ENCODE measurements at places on chromosomes 12 and 14.

- no peak for DNase-seq
These were observed 6.1 kb upstream of the TSPAN9 start for GRCh38 chr12:3071107-3071506.

DNA sequence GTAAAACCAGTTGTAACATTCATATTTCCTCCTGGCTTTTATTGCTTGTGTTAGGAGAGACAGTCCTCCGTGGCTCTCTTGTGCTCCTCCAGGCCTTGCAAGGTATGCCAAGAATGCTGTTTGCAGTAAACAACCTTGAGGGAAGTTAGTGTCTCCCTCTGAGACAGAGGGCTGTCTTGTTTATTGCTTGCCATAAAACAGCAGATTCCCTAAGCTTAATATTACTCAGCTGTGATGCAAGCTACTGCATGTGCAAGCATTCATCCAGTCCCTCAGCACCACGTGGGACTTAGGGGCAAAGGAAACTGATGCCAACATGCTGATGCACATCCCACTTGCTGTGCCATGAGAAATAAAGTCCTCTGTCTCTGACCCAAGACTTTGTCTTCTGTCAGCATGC is 6.6 kb downstream of the POMT2 start:
- DNase-seq = no peak

DNA sequence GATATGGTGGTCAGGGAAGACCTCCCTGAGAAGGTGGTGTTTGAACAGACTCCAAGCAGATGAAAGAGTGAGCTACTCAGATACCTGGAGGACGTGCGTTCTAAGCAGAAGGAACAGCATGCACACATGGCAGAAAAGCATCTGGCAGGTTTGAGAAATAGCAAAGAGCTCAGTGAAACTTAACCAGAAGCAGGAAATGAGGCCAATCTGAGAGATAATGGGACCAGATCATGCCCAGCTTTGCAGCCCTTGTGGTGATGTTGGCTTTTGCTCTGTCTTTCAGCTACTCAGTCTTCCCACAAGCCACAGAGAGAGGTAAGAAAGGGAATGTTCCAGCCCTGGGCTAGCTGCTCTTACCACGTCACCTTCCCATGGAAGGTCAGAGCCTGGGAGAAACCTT is 176.3 kb upstream of the GSC start:
- DNase-seq = peak; percentile 69

- no peak for DNase-seq
These were observed at the start of gene TMTC1 for GRCh38 chr12:29783773-29784666. TMTC1 (minus strand) TSS chr12:29783942; CDS start chr12:29783751, 191 bp downstream.

DNA sequence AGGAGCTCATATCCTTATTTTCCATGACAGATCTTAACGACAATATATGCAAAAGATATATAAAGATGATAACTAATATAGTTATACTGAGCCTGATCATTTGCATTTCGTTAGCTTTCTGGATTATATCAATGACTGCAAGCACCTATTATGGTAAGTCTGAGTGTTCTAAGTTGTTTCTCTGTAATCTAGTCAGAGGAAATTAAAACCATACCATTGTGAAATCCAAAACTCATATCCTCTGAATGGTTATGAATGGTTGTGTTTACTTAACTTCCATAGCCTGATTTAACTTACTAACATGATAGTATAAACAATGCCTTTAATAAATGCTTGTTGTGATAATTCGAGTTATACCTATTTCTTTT is 760 bp downstream of the TMEM19 start:
- no peak for DNase-seq

GRCh38 chr12:6230321-6231110 is 30.3 kb downstream of the CD9 start:
- DNase-seq = peak; percentile 85

- DNase-seq = no peak
These were observed 32.2 kb upstream of the DICER1 start for GRCh38 chr14:95189367-95190132.

DNA sequence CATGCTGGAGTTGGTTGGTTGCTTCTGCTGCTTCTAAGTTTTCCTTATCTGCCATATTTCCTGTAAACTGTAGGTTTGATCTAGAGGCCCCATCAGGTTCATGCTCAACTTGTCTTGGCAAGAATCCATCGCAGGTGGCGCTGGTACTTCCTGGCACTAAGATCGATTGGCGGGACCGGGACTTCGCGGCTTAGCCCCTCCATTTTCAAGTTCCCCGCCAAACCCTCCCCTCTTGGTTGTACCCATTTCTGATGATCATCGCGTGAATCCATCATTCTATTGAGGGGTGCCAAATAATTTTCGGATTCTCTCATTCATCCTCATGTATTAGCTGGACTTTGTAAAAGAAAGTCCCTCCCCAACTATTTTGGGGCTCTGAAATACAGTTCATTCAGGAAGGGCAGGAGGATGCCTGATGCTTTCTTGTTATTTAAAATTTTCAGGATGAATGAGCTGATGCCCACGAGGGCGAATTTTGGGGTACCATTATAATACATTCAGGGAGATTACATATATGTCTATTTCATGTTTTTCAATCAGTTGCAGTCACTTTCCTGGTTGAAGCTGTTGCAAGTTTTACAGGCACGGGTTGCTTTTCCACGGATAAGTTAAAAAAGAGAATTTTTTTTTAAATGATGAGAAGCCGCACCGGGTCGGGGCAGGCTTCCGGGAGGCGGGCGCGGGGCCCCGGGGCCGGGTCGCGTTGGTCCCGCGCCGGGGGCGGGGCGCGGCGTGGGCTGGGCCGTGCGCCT is 395 bp upstream of the BRI3BP start:
- peak; percentile 72 for DNase-seq

DNA sequence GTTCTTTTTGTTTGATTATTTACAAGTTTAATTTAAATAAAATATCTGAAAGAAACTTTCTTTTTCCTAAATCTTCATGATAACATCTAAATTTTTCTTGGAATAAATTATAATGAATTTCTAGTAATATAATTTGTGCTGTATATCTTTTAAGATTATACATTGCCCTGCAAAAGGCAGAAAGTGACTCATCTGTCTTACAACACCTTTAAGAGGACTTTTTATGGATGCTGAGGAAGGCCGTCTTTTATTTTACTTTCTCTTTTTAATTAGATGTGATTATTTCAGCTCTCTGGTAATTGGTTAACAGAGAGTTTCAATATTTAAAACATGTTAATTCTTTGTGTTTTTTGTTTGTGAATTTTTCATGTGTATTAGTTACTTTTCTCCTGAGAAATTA is 598.4 kb downstream of the RPL10L start:
- DNase-seq = no peak

DNA sequence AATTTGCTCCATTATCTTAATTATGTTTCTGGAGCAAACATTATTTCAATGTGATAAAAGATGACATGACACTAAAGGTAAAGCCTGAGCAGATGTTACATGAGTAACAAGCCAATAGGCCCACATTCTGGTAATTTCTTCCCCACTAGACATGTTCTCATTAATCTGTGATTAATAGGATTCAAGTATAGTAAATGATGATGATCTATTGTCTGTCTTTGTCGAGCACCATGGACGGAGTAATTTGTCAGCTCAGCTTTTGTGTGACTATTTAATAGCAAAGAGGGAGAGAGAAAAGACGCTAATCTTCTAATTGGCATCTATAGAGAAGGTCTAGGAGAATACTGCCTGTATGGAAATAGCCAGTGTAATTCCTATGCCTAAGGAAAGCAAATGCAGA is 62.2 kb upstream of the INSM2 start:
- DNase-seq = no peak

All from immature natural killer cell (primary cell).